ENCODE measurements at places on chromosomes 13 and 19.

DNA sequence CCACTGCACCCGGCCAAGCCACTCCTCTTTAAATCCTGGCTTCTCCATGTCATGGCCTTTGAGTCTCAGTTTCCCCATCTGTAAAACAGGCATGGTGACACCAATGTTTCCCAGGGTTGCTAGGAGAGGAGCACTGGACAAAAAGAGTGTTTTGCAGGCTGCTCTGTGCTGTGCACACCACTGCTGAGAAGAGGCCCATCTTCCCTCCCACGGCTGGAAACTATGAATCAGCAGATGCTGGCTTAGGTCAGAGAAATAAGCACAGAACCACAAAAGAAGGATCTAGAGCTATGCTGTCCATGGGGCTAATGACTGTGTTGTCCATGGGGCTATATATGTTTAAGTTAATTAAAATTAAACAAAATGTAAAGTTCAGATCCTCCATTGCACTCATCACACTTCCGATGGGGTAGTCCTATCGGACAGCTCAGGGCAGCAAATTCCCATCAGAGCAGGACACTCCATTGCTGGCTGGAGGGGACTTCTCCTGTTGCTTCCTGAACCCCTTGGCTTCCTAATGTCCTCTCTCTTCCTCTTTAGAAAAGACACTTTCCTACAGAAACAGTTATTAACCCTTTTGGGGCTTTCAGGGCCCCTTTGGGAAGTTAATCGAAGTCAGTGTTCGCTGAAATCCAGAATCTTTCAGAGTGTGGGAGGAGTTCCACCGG is 37.1 kb downstream of the TSHZ3 start:
- DNase-seq = peak; percentile 31

GRCh38 chr13:90613076-90613795 is 734.3 kb upstream of the MIR17HG start:
- no peak for DNase-seq

GRCh38 chr19:8571006-8571411 is 6.2 kb downstream of the MYO1F start:
- DNase-seq = peak; percentile 72

DNA sequence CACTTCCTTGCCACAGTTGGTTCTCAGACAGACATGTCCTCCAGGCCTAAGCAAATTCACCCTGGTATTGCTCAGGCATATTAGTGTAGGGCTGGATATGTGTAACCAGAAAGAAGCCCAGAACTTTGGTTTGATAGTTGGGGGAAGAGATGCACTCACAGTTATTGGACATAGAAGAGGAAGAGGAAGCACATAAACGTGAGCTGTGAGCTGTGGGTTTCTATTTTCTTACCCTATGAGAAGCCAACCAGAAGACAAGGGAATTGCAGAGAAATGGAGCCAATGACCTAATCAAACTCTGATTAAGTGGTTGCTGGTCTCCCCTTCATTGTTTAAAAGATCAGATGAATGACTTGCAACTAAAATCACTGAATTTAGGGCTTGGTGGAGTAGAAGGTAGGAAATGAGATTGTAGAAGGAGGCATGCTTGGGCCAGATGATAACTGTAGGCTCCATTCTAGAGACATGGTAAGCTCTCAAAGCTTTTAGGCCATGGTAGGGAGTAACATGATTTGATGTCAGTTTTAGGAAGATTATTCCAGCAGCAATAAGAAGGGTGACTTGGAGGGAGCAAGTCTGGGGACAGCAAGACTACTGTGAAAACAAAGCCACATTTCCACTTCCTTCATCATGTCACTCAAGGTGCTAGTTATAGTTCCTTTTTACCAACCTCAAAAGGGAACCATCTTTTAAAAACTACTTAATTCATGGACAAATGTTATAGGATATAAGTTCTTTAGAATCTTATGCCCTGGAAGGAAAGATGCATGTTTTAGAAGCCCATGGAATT is 24.1 kb upstream of the WDFY2 start:
- no peak for DNase-seq

DNA sequence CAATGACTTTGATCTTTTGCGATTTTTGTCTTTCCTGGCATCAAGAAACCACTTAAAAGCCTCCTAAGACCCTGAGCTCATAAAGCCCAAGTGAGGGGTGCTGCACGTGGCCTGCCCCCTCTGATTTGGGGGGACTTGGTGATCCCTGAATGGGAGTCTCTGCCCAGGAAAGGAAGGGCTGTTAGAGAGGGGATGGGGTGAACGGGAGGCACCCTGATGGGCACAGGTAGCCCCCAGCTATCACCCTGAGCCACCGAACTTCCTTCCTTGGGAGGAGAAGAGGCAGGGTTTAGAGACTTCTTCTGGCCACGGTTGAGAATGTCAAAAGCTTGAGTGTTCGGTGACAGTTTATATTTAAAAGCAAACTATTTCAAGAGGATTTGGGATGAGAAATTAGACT is 305.5 kb downstream of the ZNF536 start:
- no peak for DNase-seq

- no peak for DNase-seq
Measured at GRCh38 chr13:26749285-26749684, 11.3 kb downstream of the GPR12 start.
